Stimulated activated CD4-positive, alpha-beta T cell treated with anti-CD3 and anti-CD28 coated beads, Interleukin-1b, Interleukin-23, amount 100 ng/mL, for 4 hours (primary cell): ENCODE measurements at places on chromosomes 16 and 17.

- no peak for DNase-seq
Measured at GRCh38 chr17:14199601-14200000, 37.1 kb downstream of the CDRT15 start.

GRCh38 chr17:74703311-74703710 lies 9.4 kb downstream of the CD300LF start:
- DNase-seq, result no peak

- DNase-seq, result no peak
Measured at GRCh38 chr16:17804857-17805256, 334.1 kb upstream of the XYLT1 start.

DNA sequence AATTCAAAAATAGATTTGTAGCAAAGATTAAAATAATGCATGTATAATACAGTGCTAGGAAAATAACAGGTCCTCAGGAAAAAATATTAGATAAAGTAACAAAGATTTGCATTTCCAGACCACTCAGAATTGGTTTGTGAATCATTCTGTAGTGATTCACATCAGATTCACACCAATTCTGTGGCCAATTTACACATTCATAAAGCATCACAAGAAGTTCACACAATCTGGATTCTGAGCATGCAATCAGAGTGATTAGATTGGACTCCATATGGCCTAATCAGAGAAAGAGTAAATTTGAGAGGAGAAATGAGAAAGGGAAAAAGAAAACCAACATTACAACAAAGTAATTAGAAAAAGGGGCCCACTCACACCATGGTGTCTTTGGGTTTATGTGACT lies 36.0 kb upstream of the SLC47A1 start:
- DNase-seq, result no peak

DNA sequence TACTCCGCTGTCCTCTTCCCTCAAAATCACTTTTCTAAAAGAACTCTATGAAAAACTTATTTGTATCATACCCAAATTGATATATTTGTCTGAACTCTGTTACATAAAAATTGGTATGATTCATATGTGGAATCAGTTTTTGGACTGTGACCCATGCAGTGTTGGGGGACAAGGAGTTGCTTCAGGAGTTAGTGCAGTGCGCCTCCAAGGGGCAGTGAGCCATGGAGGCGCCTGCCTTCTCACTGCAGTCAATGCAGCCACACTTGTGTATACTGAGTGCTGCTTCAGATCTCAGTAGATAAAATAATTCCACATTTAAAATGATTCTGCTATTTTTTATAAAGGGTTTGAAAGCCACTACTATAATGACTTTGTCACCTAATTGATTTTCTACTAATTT lies 32.5 kb downstream of the DGKE start:
- no peak for DNase-seq

DNA sequence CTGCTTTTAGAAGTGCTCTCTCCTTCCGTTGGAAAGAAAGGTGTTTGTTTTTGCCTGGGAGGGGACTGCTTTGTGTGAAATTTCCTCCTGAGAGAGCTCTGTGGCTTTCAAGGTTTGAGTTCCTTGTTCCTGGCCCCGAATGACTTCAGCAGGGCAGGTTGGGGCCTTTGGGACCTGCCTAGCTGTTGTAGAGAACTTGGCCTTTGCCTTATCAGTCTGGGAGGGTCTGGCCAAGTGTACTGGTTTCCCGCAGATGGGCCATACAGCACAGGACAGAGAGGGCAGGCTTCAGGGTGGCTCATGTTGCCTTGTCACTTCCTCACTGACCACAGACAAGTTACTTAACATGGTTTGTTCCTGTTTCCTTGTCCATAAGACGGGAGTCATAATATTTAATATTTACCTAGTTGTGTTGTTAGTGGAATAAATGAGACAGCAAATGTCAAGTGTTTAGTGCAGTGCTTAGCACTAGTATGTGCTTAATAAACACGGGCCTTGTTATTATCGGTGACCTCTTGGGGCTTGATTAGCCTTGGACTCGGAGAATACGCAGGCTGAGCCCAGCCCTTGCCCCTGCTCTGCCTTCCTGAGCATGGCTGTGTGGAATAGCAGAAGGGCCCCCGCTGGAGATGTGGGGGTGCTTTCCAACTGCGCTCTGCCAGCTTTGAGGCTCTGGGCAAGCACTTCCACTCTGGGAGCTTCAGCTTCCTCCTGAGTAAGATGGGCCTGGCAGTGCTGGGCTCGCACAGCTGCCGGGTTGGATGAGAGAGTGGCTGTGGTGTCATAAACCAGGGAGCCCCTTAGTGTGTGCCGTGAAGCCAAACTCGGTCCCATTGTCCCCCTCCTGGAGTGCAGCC lies 6.6 kb downstream of the PRSS8 start:
- DNase-seq, result no peak

- DNase-seq, result no peak
Measured at GRCh38 chr16:84614073-84614459, 3.8 kb downstream of the COTL1 start.

DNA sequence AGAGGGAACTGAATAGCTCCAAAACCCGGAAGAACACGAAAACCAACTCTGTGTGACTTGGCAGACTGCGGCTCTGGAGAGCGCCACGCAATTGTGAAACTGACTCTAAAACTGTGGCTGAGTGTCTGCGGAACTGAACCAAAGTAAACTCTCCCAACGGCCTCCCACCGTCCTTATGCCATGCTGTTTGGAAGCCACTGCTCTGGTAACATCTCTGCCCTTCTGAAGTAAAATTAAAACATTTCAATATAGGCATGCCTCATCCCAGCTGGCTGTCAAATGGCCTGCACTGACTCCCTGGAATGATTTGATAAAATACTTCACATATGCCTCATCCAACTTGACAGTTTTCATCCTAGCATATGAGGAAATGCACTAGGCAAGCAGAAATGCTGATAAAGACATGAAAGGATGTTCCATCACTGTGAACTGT lies 70.2 kb downstream of the PARN start:
- no peak for DNase-seq

GRCh38 chr17:1422885-1423284 lies 22.9 kb upstream of the YWHAE start:
- DNase-seq, result no peak

GRCh38 chr16:5025171-5025632 lies 8.5 kb downstream of the NAGPA start:
- no peak for DNase-seq

DNA sequence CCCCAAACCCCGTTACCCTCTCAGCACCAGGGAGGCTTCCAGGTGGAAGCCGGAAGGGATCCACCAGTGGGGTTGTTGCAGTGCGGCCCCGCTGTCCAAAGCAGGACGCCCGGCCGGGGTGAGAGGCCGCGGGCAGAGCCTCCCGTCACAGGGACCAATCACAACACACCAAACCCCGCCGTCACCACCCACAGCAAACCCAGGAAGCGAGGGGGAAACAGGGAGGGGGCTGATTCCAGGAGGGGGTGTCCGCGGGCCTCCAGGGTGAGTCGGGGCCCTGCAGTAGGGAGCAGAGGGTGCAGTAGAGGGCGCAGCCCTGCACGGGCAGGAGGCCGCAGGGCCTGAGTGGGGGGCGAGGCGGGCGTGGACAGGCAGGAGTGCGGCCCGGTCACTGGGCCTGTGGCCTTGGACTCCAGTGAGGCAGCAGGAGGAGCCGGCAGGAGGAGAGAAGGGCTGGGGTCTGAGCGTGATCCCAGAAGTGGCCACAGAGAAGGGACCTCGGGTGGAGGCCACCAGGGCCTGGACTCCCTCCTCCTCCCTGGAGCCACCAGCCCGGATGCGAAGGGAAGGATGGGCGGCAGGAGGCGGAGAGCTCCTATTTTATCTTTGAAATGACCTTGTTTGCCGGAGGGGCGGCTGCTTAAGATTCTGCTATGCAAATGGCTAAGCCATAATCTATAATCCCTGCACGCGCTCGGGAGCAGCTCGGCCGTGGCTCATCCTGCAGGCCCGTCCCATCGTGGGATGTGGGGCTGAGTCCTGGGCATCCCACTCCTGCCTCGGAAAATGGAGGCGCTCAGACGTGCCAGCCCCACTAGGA lies 41.5 kb downstream of the ZFPM1 start:
- DNase-seq, result no peak

DNA sequence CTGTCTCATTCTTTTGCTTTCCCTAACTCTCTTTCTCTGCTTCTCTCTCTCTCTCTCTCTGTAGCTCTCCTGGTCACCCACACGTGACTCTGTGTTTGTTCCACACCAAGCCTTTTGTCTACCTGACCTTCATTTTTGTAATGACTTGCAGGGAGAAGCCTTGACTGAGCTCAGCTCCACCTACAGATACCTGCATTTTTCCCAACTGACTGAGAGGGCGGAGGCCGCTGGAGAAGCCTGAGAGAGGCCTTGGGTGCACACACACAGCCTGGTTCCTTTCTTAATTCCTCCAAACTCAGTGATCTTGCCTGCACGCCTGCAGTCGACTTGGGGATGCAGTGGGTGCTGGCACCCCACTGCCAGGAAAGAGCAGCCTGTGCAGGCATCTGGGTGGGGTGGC lies 68.8 kb downstream of the LYRM1 start:
- DNase-seq, result no peak

GRCh38 chr17:55068862-55069811 lies 100.6 kb downstream of the STXBP4 start:
- no peak for DNase-seq

DNA sequence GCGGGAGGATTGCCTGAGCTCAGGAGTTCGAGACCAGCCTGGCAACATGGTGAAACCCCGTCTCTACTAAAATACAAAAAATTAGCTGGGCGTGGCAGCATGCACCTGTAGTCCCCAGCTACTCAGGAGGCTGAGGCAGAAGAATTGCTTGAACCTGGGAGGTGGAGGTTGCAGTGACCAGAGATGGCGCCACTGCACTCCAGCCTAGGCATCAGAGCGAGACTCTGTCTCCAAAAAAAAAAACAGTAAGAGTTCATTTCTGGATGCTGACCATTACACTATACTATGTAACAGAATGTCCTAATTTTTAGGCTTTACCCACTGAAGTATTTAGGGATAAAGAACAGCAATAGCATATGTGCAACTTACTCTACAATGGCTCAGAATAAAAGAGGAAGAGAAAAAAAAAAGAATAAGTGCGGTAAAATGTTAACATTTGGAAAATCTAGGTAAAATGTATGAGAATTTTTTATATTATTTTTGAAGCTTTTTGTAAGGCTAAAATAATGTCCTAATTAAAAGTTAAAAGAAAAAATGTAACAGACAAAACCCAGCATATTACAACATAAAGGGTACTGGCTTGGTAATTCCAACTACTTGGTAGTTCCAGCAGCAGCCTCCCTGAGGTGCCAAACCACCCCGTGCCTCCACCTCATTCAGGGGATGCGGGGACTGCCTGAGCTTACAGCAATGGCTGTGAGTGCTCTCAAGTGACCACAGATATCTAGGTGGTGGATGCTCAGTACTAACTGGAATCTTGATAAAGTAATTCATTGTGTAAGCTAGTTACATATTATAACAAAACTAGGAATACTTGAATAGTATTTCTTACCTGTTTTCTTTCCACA lies 10.9 kb downstream of the COPS3 start:
- DNase-seq, result no peak

DNA sequence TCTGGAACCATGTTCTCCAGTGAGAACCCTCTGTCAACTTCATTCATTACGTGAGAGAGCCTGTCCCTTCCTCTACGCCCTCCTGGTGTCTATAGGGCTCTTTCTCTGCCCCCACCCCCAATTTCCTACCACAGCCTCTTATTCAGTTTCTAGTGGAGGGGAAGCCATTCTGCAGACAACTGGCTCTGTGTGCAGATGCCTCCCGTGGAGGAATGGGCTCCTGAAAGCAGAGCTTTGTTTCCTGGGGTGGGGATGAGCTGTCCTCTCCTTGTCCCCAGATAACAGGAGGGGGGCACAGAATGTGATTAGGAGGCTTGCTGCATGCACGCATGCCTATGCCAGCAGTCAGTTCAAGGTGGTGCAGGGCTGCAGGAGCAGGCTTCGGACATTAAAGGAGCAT lies 31.6 kb downstream of the MMP15 start:
- no peak for DNase-seq

DNA sequence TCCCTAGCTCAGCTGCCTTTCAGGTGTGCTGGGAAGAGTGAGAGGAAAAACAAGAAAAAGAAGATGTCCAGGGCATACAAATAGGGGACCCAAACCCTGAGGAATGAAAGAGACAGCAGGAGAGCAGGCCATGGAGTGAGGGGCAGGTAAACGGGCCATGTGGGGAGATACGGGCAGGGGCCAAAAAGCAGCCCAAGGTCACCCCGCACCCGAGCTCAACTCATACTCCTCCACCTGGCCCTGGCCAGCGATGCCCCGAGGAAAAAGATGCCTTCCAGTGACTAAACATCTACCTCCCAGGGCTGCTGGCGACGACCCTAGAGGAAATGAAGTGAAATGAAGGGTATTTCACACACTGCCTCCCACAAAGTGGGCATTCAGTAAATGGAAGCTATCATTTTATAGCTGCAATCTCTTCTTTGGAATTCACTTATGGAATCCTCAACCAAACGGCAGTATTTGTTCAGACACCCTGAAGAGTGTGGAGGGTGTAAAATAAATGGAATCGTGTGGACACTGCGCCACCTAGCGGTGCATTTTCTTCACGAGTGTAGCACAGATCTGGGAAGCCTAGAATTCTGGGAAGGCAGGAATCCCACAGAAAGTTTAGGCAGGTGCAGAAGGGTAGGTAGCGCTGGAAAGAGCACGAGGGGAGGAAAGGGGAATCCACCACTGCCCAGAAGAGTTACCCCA lies 14.9 kb downstream of the ELAC2 start:
- peak; percentile 28 for DNase-seq
